ENCODE measurements at places on chromosomes 16 and 17.

GRCh38 chr16:81181013-81181720 is 57.3 kb upstream of the BCO1 start:
- no peak for DNase-seq

GRCh38 chr16:30351586-30352419 is 3.3 kb downstream of the CD2BP2 start:
- DNase-seq, result no peak

GRCh38 chr16:2741168-2741567 is 11.3 kb upstream of the SRRM2 start:
- no peak for DNase-seq

- DNase-seq, result peak; percentile 40
Measured at GRCh38 chr17:8785547-8786413, 13.4 kb downstream of the MFSD6L start.

- no peak for DNase-seq
Measured at GRCh38 chr17:57935833-57936807, 19.1 kb downstream of the CUEDC1 start.

DNA sequence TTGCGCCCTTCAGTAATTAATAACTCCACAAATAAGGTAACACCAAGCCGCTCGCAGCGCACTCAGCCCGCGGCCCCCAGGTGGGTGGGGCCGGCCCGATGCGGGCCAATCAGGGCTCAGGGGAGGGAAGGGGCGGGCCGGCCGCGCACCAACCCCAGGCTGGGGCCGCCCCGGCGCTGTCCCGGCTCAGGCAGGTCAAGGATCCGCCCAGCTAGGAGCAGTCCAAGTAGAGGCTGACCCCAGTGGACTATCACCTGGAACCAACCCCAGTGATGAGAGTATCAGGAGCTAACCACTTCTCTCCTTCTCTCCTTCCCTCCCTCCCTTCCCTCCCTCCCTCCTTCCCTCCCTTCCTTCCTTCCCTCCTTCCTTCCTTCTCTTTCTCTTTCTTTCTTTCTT is 110.8 kb downstream of the C16orf78 start:
- no peak for DNase-seq

DNA sequence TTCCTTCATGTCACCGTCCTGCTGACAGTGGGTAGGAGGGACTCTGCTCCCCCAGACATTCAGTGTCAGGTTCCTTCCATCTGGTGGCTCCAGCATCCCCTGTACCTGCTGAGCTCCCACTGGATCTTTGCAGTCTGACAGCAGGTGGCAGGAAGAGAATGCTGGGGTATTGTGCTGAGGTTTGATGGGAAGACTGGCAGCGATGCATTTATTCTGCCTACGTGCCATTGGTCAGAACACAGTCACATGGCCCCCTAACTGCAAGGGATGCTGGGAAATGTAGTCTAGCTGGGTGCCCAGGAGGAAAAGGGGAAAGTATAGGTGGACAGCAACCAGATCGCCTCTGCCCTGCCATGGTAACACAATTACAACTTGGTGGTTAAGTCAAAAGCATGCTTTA is 44.4 kb downstream of the IRX3 start:
- DNase-seq, result no peak

- no peak for DNase-seq
Measured at GRCh38 chr17:82486231-82487094, 27.9 kb downstream of the NARF start.

DNA sequence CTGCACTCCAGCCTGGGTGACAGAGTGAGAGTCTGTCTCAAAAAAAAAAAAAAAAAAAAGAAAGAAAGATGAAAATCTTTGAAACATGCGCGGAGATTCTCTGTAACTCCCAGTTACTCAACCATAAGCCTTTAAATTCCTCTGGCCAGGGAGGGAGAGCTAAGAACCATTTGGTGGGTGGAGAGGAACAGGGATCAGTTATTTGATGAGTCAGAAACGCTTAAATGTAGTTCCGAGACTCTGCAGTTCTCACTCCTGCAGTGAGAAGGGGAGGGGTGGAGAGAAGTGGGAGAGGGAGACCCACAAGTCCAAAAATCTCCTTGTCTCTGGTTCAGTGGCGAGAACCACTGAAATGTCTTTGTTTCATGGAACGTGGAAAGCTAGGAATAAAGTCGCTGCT is 266.7 kb downstream of the SOX9 start:
- no peak for DNase-seq

- no peak for DNase-seq
Measured at GRCh38 chr17:43669971-43670644, 8.4 kb upstream of the MEOX1 start.

DNA sequence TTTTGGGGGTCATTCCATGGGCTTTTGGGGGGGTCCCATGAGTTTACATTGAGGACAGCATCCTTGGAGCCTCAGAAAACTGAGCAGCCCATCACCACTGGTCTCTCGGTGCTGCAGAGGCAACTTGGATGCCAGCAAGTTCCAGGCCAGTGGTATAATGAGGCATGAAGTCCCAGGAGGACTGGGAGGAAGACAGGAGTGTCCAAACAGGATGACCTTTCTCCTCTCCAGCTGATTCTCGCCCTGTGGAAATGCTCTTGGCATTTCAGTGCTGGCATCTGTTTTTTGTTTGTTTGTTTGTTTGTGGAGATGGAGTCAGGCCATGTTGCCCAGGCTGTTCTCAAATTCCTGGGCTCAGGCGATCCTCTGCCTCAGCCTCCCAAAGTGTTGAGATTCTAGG is 347.6 kb downstream of the SNX29 start:
- DNase-seq, result no peak

DNA sequence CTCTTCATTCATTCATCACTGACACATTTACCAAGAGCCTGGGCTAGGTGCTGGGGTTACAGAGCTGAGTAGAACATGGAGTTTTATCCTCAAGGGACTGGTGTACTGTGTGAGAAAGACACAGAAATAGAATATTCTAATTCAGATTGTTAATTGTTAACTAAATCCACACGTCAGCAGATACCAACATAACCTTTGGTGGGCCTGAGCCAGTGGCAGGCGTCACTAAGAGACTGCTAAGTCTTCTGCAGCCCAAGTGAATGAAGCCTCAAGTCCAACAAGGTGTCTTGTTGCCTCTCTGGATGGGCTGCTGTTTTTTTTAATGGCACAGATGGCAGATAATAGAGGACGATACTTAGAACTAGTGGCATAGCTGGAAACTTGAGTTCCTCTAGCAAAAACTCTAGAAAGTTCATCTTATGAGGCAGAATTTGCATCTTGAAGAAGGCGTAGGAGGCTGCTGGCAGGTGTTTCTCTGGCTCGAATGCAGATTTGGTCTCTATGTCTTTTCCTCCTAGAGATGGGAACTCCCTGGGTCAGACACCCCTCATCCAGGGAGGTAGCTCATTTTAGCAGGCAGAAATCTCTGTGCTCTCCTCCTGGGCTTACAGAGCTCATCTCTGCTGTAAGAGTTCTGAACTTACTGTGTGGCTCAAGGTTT is 179.5 kb downstream of the NTN1 start:
- DNase-seq, result no peak

DNA sequence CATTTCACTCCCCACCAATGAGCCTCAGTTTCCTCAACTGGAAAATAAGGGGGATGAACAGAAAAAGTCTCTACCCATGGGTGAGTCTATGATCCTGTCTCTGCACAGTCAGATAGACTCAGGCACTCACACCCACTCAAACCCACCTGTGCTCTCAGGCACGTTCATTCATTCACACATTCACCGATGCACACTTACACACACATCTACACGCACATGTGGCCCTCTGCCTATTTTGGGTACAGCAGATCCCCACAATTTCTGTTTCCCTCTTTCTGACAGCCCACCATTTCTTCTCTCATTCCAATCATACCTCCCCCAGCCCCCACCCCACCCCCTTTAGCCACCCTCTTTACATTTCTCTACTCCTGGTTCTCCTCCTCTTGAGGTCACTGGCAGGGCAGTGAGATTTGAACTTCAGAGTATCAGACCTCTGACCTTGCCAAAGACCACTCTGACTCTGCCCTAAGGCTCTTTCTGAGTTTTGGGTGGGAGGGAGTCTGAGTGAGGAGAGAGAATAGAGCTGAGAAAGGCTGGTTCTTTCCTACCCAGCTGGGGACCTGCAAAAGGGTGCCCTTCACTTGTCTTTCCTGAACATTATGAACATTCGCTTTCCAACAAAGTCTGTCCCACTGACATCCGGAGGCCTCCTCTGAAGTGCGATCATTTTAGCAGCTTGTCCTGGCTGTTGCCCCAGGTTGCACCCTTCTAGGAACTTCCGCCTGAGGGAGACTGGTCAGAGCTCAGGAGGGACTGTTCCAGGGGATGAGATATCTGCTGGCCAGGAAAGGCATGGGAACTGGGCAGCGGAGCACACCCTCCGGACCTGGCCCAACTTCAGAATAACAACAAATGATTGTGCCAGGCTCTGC is 10.1 kb upstream of the COL1A1 start:
- DNase-seq, result no peak

GRCh38 chr17:4744999-4745969 is 5.6 kb upstream of the CXCL16 start:
- no peak for DNase-seq

DNA sequence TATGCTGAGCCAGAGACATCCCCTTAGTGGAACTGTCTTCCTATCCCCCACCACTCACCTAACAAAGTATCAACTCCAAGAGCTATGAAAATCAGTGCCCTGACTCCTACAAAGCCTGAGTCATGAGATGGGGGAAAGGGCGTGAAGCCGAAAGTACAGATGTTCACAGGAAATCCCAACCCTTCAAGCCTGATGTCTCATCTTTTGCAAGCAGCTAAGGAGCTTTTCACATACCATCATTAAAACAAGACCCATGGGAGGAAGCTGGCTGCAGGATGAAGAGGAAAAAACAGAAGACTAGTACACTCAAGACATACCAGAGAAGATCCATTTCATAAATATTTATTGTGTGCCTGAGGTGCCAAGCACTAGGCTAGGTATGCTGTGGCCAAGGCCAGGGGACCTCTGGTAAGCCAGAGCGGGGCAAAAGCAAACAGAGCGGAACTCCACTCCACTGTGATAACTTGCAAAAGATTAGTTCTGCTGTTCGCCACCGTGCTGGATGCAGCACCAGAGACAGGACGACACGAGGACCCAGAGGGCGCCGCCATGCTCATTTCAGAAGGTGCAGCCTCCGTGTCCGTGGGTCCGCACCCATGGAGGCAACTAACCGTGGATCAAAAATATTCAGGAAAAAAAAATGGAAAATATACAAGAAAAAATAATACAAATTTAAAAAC is 4.5 kb upstream of the MNT start:
- no peak for DNase-seq

- no peak for DNase-seq
Measured at GRCh38 chr16:4011225-4011939, 104.9 kb downstream of the ADCY9 start.

GRCh38 chr17:64008830-64009229 is 10.7 kb downstream of the PRR29 start:
- DNase-seq, result no peak

GRCh38 chr17:14135906-14136590 is 66.7 kb downstream of the COX10 start:
- DNase-seq, result no peak

- no peak for DNase-seq
Measured at GRCh38 chr16:57540906-57541753, 1.3 kb upstream of the ADGRG5 start.

DNA sequence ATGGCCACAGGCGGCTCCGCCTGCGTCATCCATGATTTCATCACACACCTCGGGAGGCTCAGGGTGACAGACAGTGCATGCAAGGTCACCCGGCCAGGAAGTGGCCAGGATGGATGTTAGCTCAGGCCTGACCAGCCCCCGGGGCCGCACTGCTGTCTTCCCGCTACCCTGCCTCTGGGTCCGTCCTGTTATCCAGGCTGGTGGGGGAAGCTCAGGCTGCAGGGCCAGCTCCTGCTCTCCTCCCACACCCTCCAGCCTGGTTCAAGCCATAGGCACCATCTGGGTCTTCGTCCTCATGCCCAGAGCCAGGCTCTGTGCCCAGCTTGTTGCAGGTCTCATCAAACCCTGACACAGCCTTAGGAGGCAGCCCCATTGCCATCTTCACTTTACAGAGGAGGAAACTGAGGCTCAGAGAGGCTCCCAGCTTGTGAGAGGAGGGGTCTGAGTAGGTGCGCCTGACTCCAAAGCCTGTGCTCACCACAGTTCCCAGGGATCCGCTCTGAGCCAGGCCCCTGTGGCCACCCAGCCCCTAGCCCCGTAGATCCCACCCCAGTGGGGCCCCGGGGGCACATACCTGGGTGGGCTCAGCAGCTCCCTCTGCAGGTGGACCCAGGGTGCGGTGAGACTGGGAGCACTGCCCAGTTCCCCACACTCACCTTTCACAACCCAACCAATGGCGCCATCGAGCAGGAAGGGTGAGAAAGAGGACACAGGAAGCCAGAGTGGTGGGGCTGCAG is 412 bp upstream of the ADGRG3 start:
- DNase-seq, result no peak

DNA sequence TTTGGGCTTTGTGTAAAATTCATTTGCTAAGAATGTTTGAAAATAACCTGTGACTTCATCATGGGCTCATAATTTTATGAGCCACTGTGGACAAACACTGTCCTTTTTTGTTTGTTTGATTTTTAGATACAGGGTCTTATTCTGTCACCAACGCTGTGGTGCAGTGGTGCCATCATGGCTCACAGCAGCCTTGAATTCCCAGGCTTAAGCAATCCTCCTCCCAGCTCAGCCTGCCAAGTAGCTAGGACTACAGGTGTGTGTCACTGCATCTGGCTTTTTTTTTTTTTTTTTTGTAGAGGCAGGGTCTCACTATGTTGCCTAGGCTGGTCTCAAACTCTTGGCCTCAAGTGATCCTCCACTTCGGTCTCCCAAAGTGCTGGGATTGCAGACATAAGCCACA is 8.3 kb downstream of the TEX2 start:
- no peak for DNase-seq

DNA sequence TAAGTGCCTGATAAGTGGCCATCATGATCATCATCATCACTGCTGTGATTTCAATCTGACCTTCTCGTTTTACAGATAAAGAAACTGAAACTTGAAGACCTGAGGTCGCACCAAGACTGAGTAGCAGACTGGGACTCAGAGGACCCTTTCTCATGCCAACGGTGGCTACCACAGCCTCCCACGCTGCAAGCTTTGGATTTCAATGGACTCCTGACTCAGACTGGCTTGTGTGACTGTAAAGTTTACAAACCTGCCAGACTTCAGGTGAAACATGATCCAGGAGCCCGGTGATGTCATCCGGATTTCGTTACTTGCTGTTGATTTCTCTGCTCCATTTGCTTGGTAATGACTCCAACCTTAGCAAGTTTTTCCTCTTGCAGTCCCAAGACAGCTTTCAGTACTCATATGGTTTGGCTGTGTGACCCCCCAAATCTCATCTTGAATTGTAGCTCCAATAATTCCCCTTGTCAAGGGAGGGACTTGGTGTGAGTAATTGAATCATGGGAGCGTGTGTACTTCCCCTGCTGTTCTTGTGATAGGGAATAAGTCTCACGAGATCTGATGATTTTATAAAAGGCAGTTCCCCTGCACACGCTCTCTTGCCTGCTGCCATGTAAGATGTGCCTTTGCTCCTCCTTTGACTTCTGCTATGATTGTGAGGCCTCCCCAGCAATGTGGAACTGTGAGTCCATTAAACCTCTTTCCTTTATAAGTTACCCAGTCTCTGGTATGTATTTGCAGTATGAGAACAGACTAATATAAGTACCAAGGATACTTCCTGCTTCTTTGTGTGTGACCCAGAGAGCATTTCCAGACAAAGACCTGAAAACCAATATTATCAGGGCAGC is 26.7 kb upstream of the IRX6 start:
- no peak for DNase-seq

GRCh38 chr17:54277868-54278267 is 455.1 kb downstream of the KIF2B start:
- no peak for DNase-seq

GRCh38 chr17:21539146-21539545 is 153.2 kb upstream of the KCNJ18 start:
- no peak for DNase-seq

All from CD4-positive, alpha-beta T cell treated with Interleukin-6 at 100 ng/mL for 8 hours (primary cell).